ENCODE measurements at places on chromosomes 1 and 21. TPM values are rescaled to one million over a fixed set of nuclear protein-coding genes. Genes with fewer than 3 reads are reported as not detected.

The TLR5 gene
- total RNA-seq = under 0.01 TPM

The NPHS2 gene
- not detected for total RNA-seq

The BGLAP gene
- not detected for total RNA-seq

The LGALS8 gene
- 57.7 TPM for total RNA-seq

The AXDND1 gene
- not detected for total RNA-seq

The HSD3B1 gene
- not detected for total RNA-seq

The FCAMR gene
- not detected for total RNA-seq

The GBP5 gene
- not detected for total RNA-seq

The NADK gene
- 13.6 TPM for total RNA-seq

The GJA9 gene
- total RNA-seq = not detected

The FCRLA gene
- total RNA-seq = 0.36 TPM

The PPM1J gene
- 1.4 TPM for total RNA-seq

The CD53 gene
- not detected for total RNA-seq

The DAB1 gene
- 0.56 TPM for total RNA-seq

DNA sequence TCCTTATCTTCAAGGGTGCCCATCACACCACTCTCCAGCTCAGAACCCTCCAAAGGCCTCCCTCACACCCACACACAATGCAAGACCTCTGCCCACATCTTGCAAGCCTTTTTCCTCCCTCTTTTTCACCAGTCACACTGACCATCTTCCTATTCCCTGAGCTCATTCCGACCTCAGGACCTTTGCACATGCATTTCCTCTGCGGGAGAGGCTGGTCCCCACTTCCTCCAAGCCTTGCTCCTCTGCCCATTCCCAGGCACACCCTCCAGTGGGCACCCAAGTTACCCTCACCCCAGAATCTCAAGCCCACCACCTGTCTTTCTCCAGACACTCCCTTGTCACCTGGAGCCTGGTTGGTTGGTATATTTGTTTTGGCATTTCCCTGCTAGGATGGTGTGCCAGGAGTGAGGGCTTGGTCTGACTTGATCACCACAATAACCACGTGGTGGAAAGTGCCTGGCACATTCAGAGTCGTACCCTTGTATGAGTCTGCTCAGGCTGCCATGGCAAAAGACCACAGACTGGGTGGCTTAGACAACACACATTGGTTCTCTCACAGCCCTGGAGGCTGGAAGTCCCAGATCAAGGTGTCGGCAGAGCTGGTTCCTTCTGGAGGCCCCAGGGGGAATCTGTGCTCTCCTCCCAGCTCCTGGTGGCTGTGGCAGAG, 13.2 kb downstream of the MX2 start:
- no peak for DNase-seq

- DNase-seq = no peak
These were observed 616 bp upstream of the LAX1 start for GRCh38 chr1:203764105-203765028.

DNA sequence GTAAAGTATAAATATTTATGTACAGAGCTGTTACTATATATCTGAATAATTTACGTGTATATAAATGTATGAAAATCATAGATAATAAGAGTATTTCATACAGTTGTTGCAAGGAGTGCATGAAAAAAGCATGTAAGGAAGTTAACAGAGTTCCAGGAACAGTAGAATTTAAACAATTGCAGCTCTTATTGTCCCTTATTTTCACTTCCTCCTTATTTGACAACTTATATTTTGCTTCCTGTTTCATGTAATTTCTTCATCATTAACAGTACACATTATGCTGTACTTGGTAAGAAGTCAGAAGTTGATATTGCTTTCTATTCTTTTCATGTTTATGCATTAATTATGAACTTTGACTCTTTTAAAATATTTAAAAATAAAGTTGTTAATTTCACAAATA, 681.5 kb downstream of the LRRIQ3 start:
- no peak for DNase-seq

DNA sequence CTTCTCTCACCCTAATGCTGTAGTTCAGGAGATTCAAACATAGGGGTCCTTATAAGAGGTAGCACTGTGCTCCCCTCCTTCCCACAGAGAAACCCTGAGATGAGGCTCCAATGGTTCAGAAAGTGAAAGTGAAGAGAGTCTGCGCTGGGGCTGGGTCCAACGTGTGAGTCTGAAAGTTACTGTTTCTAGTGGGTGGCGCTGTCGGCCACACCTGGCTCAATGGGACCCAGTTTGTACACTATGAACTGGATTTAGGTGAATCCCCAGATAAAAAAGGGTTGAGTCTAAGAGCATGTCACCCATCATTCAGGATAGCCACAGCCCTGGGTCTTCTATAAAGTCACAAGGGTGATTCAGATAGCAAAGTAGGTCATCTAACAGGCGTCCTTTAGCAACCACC, 2.8 kb downstream of the SMCP start:
- DNase-seq = no peak

GRCh38 chr21:26954662-26955121, 12.2 kb downstream of the ADAMTS5 start:
- no peak for DNase-seq

- DNase-seq = no peak
These were observed 13.9 kb upstream of the KIF14 start for GRCh38 chr1:200634261-200635122.

- peak; percentile 73 for DNase-seq
These were observed at the start of gene ANGPTL1 for GRCh38 chr1:178870944-178871343. ANGPTL1 (minus strand) TSS chr1:178871077; CDS start chr1:178865776, 5,301 bp downstream.

GRCh38 chr1:18970358-18970757, 13.9 kb upstream of the IFFO2 start:
- no peak for DNase-seq

GRCh38 chr1:194474701-194475100, 1288.3 kb upstream of the B3GALT2 start:
- no peak for DNase-seq

- no peak for DNase-seq
These were observed 42.2 kb upstream of the ATP1A1 start for GRCh38 chr1:116330846-116331245.

DNA sequence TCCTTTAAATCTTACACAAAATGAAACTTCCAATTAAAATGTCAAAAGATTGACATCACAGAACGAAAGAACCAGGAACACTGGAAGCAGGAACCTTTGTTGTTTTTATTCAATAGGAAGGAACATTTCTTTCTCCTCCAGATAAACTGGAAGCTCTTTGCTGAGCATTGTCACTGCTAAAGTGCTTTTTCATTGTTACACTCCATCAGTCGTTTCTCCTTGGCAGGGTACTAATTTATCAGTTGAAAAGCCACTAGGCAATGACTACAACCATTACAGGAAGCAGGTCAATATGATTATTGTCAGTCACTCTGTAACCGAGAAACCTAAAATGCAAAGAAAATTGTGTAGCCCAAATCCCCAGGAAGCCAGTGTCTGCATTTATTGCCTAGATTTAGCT, 163.2 kb upstream of the MAP1LC3C start:
- DNase-seq = no peak

DNA sequence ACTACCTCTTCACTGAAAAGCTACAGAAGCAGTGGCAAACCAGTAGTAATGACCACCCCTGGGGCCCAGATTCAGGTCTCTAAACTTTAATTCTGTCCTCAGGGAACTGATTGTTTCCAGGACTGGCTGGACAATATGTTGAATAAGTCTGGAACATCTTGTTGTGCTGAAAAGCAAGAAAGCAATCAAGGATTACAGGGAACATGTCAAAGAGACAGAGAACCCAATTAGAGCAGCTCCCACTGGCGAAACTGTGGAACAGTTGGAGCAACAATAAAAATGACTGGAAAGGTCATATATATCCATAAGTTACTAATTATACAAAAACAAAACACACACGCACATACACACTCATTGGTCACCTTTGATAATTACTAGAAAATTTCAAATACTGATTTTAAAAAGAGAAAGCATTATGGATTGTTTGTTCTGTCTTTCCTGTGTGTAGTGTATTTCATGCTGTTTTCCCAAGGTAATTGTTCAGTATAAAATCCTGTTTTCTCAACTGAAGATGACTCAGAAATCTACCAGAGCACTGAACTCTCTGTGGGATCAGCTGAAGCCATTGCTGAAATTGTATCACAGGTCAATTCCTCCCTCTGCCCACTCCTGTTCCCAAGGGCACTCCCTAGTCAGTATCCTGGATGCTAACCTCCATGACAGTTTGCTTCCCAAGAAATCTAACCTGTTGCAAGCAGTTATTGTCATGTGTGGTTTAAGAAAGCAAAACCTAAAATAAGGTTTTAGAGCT, 83.6 kb upstream of the RGS1 start:
- peak; percentile 45 for DNase-seq

GRCh38 chr1:32782086-32782485, 35.1 kb downstream of the YARS1 start:
- no peak for DNase-seq

DNA sequence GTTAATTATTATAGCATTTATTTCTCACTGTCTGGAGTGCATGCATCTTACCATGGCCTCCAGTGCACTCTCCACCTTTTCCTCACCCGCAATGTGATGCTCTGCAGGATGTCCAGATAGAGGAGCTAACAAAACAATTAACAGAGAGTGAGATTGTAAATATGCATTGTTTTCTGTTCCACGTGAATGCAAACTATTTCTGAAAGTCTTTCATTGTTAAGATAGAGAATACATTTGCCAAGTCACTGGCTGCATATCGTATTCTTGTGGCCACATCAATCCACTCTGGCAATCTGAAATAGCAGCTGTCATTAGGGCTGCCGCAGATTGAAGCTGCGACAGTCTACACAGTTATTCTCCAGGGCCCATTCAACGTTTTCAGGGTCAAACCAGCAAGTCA, 143.8 kb downstream of the DUSP10 start:
- no peak for DNase-seq

DNA sequence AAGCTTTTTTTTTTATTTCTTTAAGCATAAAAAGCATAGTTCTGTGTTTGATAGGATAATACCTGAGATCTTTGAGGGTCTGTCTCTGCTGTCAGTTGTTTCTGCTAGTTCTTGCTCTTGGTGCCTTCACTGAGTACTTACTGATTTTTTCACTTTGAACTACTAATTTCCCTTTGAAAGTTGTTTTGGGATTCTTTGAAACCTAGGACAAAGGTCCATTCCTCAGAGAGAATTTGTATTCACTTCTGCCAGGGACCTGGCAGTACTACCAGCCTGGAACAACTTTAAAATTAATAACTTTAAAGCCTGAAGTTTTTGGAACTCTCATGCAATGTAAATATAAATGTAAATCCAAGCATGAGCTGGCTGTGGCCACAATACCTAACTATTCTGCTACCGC, 190.1 kb downstream of the TM2D1 start:
- no peak for DNase-seq

DNA sequence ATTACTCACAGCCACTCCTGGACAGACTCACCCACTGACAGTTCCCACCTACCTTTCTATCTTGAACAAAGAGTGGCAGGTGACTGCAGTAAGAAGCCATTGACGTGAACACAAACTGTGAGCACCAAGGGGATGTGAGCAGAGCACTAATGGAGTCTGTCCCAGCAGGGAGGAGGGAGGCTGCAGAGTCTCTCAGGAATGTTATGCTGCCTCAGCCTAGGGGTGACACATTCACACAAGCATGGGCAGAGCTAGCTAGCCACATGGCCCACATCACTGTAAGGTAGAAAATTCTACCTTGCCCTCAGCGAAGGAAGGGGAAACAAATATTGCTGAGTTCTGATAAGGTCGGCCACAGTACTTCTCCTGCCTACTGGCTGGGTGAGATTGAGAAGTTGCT, 56.8 kb upstream of the PTGFRN start:
- no peak for DNase-seq

DNA sequence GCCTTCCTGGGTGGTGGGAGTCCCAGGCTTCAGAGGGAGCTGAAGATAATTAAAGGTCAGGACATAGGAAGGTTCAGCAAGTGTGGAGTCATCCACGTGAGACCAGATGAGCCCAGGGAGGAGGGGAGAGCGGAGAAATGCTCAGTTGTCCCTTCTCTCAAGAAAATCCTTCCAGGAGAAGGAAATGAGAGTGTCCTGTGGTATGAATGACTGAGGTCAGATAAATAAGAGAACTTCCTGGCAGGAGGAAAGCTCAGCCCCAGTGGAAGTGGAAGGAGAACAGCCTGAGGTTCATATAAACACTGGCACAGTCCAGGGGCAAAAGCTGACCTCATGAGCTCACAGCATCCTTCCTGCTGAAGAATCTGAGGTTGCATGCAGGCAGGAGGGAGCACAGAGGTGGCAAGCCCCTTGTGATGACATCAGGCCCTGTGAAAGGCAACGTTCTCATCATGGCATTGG, 97.6 kb downstream of the NAV1 start:
- peak; percentile 98 for DNase-seq

DNA sequence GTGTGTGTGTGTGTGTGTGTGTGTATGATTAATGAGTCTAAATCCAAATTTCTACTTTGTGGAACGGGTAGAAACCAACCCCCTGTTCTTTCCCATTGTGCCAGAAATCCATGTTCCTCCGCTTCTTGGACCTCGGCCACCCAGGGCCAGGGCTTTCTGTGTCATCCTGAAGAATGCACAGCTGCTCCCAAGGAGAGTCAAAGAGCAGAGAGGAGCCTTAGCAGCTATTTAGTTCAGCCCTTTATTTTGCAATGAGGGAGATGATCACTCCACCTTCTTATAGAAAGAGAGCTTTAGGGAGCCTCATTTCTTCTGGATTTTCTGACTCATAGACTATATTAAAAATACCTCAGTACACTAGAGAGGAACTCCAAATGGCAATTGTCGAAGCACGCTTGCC, 489.3 kb upstream of the VAMP3 start:
- DNase-seq = peak; percentile 95

- no peak for DNase-seq
These were observed 6.8 kb upstream of the BCAS2 start for GRCh38 chr1:114588196-114588689.

- DNase-seq = peak; percentile 71
These were observed 14.1 kb downstream of the AZIN2 start for GRCh38 chr1:33094971-33095604.

DNA sequence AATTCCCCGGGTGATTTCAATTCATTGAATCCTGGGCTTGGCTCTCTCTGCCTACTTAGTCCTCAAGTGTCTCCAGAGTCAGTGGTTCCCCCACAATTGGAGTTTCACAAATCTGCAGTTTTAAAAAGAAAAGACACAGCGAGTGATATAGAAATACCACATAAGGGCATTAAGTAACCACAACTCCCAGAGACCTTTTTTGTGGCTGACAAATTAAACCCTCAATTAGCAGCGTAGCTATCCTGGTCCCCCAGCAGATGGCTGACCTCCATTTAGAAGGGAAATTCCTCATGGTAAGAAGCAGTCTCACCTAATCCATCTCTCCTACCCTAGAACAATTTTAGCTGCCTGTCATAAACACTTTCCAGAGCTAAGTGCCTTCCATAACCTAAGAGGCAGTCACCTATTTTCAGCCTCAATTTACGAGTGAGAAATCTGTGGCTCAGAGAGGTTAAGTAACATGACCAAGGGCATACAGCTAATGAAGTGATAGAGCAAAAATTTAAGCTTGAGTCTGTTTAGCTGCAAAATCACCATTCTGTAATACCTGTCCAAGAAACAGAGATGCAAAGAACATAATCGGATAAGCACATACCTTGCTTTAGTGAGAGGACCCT, 56.0 kb upstream of the NBPF3 start:
- no peak for DNase-seq

- DNase-seq = no peak
These were observed 29.6 kb downstream of the DMRTA2 start for GRCh38 chr1:50393522-50394120.

GRCh38 chr21:34367320-34367935, 3.6 kb downstream of the KCNE2 start:
- peak; percentile 82 for DNase-seq
